Stimulated activated CD4-positive, alpha-beta T cell treated with anti-CD3 and anti-CD28 coated beads, TNF-alpha, amount 100 ng/mL, for 1 hour (primary cell): ENCODE measurements at places on chromosomes 6 and 20.

DNA sequence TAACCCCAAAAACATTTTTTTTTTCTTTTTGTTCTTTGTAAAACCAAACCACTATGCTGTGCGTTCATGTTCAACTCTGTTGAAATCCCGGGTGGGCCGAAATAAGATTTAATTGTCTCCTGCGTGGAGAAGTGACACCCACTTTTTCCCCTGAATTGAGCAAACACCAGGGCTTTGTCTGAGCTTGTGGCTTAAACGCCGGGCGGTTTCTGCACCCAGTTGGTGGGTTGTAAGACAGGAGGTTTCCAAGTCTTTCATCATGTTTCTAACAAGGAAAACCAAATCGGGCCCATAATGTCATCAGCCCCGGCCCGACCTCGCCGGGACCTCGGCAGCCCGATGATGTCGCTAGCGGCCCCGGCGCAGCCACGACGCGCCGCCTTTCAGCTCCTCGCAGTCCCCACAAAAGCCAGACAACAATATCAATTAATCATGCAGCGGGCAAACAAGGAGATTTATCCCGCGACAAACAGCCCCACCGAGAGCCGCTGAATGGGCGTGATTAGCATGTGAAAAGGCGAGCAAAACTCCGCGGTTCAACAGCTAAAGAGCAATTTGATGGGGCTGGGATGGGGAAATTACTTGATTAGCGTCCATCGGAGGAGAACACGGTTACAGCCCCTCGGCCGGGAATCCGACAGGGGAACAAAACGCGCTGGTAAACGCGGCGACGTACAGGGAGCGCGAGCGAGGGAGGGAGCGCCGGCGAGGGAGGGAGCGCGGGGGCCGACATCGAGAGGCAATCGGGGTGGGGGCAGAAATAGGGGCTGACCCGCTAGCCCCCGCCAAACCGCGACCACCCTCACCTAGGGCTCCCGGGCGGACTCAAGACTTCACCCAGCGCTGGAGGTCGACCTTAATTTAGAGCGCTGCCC lies 5.3 kb downstream of the LINC00237 start:
- DNase-seq: no peak

DNA sequence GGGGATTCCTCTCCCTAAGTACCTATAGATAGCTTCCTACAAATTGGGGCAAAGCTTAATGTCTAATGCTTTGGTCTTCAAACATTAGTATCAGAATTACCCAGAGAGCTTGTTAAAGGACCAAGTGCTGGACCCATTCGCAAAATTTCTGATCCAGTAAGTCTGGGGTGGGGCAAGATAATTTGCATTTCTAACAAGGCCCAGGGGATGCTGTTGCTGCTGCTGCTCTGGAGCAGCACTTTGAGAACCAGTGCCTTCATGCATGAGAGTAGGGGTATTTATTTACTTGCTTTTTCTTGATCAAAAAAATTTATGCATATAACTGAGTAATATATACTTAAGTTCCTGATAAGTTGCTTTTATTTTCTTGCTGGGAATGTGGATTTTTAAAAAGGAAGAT lies 24.5 kb upstream of the COL19A1 start:
- no peak for DNase-seq

DNA sequence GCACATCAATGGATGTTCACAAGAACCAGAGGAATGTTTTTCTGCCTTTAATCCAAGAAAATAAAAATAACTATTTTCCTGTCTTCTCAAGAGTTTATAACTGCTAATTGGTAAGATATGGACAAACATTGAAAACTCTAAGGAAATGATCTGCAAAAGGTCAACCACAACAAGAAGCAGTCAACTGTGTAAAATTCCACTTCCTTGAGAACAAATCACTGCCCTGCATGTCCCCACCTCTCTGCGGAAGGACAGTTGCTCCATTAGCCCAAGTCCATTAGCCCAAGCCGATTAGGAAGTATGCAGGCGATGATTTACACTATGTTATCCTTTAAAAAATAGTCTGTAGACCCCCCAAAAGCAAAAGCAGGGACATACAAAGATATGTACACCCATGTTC lies 27.6 kb downstream of the SLC22A23 start:
- no peak for DNase-seq

- DNase-seq: no peak
These were observed 356.3 kb upstream of the HSF2 start for GRCh38 chr6:122042960-122043735.

DNA sequence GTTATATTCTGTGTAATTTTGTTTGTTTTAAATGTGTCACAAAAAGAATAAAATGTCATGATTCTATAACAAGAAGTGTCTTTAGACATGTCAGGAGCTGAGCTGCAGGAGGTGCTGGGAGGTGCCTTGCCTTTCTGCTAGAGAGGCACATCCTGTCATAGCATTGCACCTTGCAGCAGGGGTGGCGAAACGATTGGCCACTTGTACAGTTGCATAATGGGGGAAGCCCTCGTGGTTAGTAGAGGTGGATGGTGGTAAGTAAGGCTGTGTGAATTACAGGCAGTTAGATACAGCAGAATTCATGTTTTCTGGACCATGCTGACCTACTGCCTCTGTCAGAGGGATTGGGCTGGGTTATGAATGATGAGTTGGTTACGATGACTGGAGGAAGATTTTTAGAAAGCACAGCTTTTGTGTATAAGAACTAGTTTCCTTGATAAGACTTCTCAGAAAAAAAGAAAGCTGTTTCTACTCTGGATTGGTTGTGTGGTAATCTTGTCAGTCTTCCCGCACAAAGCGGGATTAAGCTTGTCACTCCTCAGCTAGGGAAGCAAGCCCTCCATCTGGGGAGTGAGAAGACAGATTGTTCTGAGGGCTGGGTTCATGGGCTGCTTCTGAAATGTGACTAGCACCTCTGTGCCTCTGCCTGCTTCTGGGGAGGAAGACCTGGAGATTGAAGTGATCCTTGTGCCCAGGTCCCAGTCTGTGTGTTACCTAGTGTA lies 74.9 kb downstream of the FOXO3 start:
- DNase-seq: no peak

- DNase-seq: no peak
These were observed at the start of gene GRIK2 for GRCh38 chr6:101393251-101393828. GRIK2 (plus strand) TSS chr6:101393708.

- DNase-seq: no peak
These were observed 138.8 kb downstream of the HIVEP1 start for GRCh38 chr6:12150812-12151432.

GRCh38 chr20:36654506-36654905 lies 8.5 kb upstream of the SLA2 start:
- no peak for DNase-seq

GRCh38 chr6:149923327-149923986 lies 536 bp upstream of the RAET1G start:
- no peak for DNase-seq

GRCh38 chr6:137157601-137158000 lies 15.8 kb downstream of the IL22RA2 start:
- DNase-seq: no peak

- DNase-seq: no peak
These were observed 256.9 kb upstream of the PLCB4 start for GRCh38 chr20:8811801-8812594.

DNA sequence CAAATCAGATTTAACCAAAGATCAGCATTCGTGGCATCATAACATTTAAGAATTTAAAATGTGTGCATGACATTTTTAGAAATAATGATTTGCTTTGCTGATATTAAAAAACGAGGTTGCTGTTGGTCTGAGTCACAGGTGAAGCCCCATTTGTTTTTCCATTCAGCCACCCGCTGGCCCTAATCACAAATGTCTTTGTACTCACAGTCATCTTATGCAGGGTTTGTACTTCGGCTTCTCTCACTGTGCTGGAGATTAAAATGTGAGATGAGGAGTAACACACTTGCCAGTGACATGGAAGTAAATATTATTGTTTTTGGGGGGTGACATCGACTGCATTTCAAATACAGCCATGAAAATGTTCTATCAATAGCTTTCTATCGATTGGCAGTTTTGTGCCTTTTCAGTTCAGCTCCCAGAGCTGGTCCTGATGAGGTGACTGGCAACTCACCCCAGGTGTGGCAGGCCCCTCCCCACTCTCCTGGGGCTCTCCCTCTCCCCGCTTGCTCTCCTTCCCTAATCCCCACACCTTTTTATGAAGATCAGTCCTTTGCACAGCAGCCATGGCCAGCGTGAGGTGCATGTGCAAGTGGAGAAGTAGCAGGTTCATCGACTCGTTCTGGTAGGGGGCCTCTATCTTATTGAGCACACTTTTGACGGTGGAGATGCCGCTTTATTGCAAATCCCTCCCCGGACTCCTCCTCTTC lies 58.8 kb upstream of the FUCA2 start:
- DNase-seq: no peak

DNA sequence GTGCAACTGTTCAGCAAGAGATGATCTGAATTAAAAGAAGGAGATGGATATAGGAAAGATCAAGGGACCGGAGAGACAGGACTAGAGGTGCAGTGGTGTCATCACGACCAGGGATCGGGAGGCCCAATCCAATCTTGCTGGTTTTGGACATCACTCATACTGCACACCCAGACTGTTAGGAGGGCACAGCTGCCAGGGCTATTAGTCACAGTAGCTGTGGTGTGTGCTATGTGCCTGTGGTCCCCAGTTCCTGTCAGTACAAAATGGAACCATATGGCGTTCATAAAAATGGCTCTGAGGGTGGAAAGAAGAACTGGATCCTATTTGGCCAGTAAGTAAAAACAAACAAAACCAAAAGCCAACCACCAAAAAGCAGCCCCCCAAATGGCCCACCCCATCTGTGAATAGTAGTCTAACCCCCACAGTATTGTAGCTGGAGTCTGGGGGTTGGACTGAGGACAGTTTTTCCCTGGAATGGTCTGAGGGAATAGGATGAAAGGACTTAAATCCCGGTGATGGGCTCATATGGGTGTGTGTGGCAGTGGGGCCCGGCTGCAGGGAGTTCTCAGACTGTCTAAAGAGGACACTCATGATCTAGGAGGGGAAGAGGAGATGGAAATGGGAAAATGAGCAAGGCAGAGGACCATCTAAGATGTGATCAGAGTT lies 9.3 kb upstream of the NNAT start:
- no peak for DNase-seq

GRCh38 chr20:7308163-7308562 lies 540.7 kb downstream of the BMP2 start:
- DNase-seq: no peak

GRCh38 chr20:33666293-33667244 lies at the start of gene ACTL10:
ACTL10 (plus strand) TSS chr20:33666943; CDS start chr20:33667498, 555 bp downstream.
- peak; percentile 46 for DNase-seq

- DNase-seq: no peak
These were observed 723 bp upstream of the SNPH start for GRCh38 chr20:1265226-1265915.

- no peak for DNase-seq
These were observed 685.7 kb downstream of the BCKDHB start for GRCh38 chr6:80792151-80792550.

DNA sequence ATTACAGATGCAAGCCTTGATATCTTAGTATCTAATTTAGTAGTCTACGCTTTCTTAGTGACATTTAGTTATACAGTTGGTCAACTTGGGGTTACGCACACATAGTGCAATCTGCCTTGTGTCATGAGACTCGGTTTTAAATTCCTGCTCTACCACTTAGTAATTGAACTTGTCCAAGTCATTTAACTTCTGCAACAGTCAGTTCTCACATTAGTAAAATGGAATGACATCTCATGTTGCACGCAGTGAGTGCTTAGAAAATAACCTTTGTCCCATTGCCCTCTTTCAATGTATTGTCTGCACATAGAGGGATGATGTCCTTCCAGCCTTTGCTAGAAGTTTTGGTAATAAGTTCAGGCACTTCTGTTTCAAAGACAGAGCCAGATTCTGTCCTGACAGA lies 48.6 kb downstream of the TMEM170B start:
- no peak for DNase-seq

DNA sequence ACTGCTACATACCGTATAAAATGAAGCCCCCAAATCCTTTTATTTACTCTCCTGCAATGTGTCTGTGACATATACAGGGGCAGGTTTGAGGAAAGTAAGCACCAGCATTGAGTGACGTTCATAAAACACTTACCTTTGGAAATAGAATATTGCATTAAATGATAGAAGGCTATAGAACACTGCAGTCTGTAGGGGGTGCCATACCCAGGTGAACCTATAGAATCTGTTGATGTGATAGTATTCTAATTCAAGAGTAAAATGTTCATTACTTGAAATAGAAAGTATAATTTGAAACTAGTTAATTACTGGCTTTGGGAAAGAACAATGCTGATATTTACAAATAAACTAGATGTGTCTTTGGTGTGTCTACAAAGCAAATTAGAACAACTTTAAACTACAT lies 47.0 kb upstream of the PRL start:
- no peak for DNase-seq

DNA sequence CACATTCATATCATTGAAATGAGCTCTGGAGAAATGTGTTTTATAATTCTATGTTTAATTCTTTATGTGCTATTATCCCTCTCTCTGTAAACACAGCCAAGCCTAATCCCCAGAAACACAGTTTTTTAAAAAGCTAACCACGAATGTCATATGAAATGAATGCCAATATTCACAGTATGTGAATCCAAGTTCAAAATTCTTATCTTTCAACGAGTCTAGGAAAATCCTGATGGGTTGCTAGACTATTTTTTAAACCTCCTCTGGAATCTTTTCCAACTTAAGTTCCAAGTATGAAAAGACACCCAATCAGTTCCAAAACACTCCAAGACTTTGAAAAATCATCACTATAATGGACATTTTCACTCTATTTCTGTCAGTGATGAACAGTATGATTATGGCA lies 689.3 kb downstream of the HACE1 start:
- no peak for DNase-seq

DNA sequence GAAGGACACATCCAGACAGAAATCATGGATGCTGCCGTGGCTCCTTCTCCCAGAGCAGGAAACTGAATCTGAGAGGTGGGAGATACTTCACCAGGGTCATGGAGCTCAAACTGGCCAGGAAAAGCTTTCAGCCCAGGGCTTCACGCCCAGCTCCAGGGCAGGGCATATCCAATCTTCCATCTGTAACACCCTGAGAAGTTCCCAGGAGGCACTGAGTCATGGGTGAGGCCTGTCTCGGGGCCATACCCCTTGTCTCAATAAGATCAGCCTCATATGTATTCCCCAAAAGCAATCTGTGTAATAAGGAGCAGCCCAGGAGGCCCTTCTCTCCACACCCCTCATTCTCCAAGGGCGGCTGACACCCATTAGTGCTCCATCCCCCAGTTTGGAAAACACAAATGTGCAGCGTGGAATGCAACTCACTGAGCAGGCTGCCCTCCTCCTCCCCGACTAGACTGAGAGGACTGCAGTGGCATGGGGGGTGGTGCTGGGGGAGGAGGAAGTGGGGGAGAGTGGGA lies 439.3 kb upstream of the SULF2 start:
- no peak for DNase-seq

- no peak for DNase-seq
These were observed 186.7 kb upstream of the ARID1B start for GRCh38 chr6:156590482-156590881.

DNA sequence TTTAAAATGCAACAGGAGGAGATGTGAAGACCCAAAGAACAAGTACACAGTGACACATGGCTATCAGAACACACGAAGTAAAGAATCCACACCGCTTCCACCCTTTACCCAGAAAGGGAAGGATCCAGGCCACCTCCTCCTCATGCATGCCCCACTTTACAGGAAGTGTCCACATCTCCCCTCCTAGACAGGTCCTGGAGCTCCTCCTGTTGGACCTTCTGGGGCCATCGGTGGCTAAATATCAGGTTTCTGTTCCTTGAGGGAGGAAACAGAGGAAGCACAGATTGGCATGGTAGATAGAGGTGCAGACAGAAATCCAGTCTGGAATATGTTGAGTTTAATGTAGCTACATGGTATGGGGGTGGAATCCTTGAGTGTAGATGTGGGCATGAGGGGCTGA lies 10.9 kb downstream of the NINL start:
- DNase-seq: no peak

GRCh38 chr6:41642960-41643898 lies 5.0 kb downstream of the MDFI start:
- no peak for DNase-seq
